ENCODE measurements at places on chromosomes 3 and 15. TPM values are rescaled to one million over a fixed set of nuclear protein-coding genes. Genes with fewer than 3 reads are reported as not detected.

RNF111 gene
- 16.7 TPM for total RNA-seq

PLXNA1 gene
- 18.6 TPM for total RNA-seq

CCDC39 gene
- total RNA-seq: not detected

ARGFX gene
- total RNA-seq: not detected

RBMS3 gene
- total RNA-seq: 40.7 TPM

MNS1 gene
- 1.2 TPM for total RNA-seq

TPRG1 gene
- 5.2 TPM for total RNA-seq

SAMMSON gene
- total RNA-seq: not detected
